ENCODE measurements at places on chromosomes 6 and 20.

DNA sequence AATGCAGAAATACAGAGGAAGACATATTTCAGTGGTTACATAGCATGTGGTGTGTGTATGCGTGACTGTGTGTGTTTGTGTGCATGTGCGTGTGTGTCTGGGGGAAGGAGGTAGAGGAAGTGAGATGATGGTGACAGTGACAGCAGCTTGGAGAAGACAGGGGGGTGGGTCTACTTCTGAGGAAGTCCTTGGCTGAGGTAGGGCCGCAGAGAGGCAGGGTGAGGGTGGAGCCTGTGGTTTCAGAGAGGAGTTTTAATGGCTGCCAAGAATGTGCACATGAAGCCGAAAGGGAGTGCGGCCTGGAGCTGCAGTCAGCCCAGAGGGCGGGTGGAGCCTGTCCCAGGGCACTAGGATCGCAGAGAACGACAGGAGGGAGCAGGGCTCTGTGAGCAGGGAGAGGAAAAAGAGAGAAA lies 22.7 kb upstream of the RNF24 start:
- peak; percentile 90 for DNase-seq

GRCh38 chr6:41334482-41335040 lies 847 bp upstream of the NCR2 start:
- DNase-seq, result no peak

DNA sequence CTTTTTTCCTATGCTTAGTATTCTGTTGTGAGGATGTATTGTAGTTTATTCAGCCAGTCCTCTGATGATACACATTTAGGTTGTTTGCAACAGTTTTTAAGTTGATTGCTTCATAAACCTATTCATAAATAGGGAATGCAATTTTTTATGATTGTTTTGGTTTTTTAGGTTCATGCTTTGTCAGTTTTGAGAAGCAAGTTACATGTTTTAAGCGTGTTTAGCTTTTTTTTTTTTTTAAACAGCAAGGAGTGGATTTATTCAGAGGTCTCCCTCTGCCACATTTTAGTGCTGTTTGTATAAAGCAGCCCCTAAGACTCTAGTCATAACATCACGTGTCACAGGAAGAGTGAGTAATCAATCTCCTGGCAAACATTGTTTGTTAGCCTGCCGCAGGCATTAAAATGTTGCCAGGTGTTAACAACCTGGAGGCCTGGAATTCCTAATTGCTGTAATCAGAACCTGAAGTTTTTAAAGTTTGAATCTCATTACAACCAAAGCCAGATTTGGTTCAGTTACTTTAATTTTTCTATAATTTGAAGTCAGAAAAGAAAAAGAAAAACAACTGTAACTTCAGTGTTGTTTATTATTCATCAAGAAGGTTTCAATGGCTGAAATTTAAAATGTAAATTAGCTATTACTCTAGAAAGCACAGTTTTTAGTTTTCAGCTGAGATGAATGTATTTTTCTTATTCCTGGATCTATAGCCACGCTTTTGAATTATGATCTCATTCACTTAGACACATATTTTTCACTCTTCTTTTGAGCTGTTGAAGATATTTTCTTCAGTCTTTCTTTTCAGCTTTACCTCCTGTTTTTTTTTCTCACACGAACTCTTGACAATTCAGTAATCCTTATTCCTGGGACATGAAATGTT lies 59.2 kb downstream of the KCNS1 start:
- no peak for DNase-seq

GRCh38 chr6:10084111-10084986 lies 330.5 kb downstream of the TFAP2A start:
- DNase-seq, result no peak
